Thyroid gland (tissue), 4 donors: ENCODE measurements at places on chromosomes 7 and 10. TPM values are rescaled to one million over a fixed set of nuclear protein-coding genes. Genes with fewer than 3 reads are reported as not detected.

Gene ASB4
- total RNA-seq: not detected

Gene OR2A5
- not detected for total RNA-seq

DNA sequence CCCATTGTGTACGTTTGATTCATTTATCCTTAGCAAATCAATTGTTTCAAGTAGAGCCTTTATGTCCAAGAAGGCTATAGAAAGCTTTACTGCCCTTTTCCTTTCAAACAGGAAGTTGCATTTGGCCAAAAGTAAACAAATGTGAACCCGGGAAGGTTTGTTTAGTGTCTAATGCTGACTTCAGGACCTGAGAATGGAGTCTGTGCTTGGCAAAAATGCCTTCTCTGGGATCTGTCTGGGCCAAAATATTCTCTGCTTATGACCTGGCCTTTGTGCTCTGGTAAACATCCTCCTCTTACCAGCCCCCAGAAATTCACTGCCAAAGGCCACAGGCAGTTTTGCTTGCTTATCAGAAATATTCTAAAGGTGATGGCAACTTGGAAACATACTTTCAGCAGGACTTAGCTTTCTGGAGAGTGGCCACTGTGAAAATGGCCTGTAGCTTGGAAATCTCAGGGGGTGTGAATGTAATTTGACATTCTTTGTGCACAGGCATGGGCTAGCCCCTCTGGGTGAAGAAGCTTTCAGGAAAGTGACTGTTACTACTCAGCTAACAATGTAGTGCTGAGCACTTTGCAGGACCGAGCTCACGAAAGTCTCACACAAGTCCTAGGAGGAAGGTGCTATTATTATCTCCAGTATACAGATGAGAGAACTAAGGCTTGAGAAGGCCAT lies 199.5 kb downstream of the PTEN start:
- H3K4me3 ChIP-seq: no peak overlapping the region
- peak overlapping the region; percentile 86 for H3K27ac ChIP-seq
- peaks cover 27% of the 10 kb centered on the region for H3K4me1 ChIP-seq
- no peak for DNase-seq
- H3K27me3 ChIP-seq: no peaks in the 10 kb centered on the region

GRCh38 chr7:157193274-157193673 lies 54.5 kb downstream of the UBE3C start:
- DNase-seq: no peak
- peaks cover 4% of the 10 kb centered on the region for H3K36me3 ChIP-seq
- no peak overlapping the region for H3K27ac ChIP-seq
- H3K27me3 ChIP-seq: no peaks in the 10 kb centered on the region
- H3K4me1 ChIP-seq: no peaks in the 10 kb centered on the region
- no peak overlapping the region for H3K4me3 ChIP-seq

DNA sequence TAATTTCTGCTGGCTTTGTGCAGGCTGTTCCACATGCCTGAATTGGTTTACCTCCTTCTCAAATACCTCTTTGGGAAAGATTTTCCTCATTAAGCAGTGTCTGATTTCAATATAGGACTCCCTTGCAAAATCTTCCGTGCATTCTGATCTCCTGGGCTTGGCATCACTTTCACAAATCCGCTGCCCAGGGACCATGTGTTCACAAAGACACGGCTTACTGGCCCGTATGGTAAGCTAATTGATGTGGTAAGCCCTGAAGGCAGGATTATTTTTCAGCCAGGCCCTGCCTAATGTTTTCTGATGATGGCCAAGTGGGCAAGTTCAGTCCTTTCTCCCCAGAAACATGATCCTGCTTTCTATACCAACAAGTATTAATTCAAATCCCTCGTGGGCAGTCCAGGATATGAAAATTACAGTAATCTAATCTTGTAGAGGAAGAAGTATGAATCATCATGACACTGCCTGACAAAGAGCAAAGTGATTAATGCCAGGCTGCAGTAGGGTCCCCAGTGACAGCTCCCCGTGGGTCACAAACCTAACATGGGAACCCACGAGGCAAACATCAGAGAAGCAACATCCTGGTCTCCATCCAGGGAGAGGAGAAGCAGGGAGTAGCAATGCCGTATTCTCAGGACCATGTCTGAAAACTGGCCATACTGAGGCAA lies 11.6 kb upstream of the SVIL start:
- H3K27me3 ChIP-seq: no peaks in the 10 kb centered on the region
- DNase-seq: peak; percentile 36
- peak overlapping the region; percentile 0 for H3K27ac ChIP-seq
- peaks cover 55% of the 10 kb centered on the region for H3K4me1 ChIP-seq

Gene FBXL13
- total RNA-seq: 4.5 TPM

- H3K36me3 ChIP-seq: no peaks in the 10 kb centered on the region
- peak; percentile 48 for DNase-seq
- no peaks in the 10 kb centered on the region for H3K27me3 ChIP-seq
- no peak overlapping the region for H3K4me3 ChIP-seq
- peaks cover 99% of the 10 kb centered on the region for H3K4me1 ChIP-seq
These were observed 14.9 kb downstream of the CREB3L2 start for GRCh38 chr7:137987018-137987349.

DNA sequence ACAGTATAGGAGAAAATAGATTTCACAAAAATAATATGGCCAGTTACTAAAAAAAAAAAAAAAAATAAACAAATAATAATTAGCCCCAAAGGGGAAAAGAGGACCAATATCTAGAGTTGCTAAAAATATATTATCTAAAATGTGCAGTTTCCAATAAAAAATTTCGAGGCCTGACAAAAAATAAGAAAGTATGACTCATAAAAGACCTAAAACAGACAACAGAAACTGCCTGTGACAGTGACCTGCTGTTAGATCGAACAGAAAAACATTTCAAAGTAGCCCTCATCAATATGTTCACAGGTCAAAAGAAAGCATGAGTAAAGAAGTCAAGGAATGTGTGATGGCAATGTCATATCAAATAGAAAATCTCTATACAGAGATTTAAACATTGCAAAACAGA lies 11.8 kb upstream of the TSPAN12 start:
- peaks cover 30% of the 10 kb centered on the region for H3K4me1 ChIP-seq
- no peak for DNase-seq
- no peaks in the 10 kb centered on the region for H3K36me3 ChIP-seq
- no peak overlapping the region for H3K4me3 ChIP-seq
- no peaks in the 10 kb centered on the region for H3K27me3 ChIP-seq

- H3K4me3 ChIP-seq: no peak overlapping the region
- no peaks in the 10 kb centered on the region for H3K36me3 ChIP-seq
- no peak overlapping the region for H3K27ac ChIP-seq
- no peak for DNase-seq
These were observed 34.9 kb upstream of the INPP5A start for GRCh38 chr10:132502544-132503300.

Gene SHTN1
- 103 TPM for total RNA-seq

DNA sequence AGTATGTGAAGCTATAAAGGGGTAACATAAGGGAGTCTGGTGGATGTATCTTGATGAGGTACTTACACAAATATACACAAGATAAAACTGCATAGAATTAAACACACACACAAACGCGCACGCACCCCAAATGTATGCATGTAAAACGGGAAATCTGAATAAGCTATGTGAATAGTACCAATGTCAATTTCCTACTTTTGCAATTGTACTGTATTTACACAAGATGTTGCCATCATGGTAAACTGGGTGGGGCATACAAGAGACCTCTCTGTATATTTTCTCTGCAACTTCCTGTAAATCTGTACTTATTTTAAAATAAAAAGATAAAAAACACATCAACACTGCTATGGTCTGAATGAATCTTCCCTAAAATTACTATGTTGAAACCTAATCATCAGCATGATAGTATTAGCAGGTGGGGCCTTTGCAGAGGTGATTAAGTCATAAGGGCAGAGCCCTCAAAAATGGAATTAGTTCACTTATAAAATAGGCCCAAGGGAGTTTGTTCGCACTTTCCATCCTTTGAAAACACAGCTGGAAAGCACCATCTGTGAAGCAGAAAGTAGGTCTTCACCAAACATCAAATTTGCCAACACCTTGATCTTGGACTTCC lies 30.1 kb downstream of the TPK1 start:
- no peak overlapping the region for H3K27ac ChIP-seq
- no peak for DNase-seq
- no peaks in the 10 kb centered on the region for H3K27me3 ChIP-seq

DNA sequence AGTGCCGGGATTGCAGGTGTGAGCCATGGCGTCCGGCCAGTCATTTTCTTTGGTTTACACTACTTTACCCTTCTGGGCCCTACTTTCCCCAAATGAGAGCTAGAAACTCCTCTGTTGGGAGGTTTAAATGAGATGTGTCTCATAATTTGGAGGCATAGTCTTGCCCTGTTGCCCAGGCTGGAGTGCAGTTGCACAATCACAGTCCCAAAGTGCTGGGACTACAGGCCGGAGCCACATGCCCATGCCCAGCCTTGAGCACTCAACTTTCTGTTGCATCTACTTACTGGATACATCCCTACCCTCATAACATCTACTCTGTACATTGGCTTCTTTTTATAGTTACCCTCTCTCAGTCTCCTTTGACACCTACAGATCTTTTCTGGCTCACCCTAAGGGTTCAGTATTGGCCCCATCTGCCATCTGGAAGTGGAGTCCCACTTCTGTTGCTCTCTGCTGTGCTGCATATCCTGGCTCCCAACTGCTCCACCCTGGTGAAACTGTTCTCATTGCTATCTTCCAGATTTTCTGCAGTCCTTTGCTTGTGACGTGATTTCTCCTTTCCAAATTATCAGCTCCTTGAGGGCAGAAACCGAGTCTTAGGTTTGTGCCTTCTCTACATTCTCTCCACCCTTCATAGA lies 8.4 kb downstream of the EIF4H start:
- no peaks in the 10 kb centered on the region for H3K27me3 ChIP-seq
- no peak overlapping the region for H3K4me3 ChIP-seq
- no peaks in the 10 kb centered on the region for H3K36me3 ChIP-seq
- H3K27ac ChIP-seq: peak overlapping the region; percentile 17

Gene ASB10
- not detected for total RNA-seq

DNA sequence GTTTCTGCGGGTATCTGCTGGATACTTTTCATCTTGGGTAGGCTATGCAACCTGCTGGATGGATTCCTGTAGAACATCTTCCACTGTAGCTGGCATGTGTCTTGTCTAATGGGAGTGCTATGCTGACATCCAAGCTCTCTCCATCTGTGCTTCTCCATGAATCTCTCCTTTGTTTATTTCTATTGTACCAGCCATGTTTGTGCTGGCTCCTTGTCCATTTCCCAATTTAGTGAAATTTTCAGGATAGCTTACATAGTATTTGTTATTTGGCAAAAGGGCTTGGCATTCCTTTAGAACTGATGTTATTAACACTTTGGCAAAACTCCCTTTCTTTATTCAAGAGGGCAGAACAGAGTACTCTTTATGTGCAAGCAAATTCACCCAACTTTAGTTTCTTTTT lies 198.0 kb downstream of the CSTF2T start:
- no peaks in the 10 kb centered on the region for H3K36me3 ChIP-seq
- peaks cover 5% of the 10 kb centered on the region for H3K4me1 ChIP-seq
- no peaks in the 10 kb centered on the region for H3K27me3 ChIP-seq
- H3K4me3 ChIP-seq: no peak overlapping the region

DNA sequence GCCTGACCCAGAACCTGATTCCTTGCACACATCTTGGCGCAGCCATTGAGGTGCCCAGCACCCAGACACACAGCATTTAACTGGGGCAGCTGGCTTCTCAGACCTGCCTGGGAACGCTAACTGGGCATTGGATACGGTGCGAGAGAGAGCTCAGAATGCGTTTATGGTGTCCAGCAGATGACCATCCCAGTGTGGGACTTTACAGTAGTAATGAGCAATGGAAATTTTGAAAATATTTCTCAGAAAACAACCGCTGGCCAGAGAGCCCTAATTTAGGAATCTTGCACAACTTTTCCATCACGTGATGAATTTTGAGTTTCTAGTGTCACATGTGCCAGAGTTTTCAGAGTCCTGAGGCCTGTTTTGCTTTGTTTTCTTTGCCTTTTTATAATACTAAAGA lies 78.2 kb upstream of the SEC61G start:
- H3K27me3 ChIP-seq: no peaks in the 10 kb centered on the region
- DNase-seq: no peak
- peaks cover 10% of the 10 kb centered on the region for H3K4me1 ChIP-seq
- no peak overlapping the region for H3K4me3 ChIP-seq

Gene KBTBD2
- 36.7 TPM for total RNA-seq

GRCh38 chr7:11436316-11436715 lies 395.7 kb downstream of the THSD7A start:
- H3K4me1 ChIP-seq: no peaks in the 10 kb centered on the region
- no peak overlapping the region for H3K4me3 ChIP-seq
- no peak for DNase-seq

DNA sequence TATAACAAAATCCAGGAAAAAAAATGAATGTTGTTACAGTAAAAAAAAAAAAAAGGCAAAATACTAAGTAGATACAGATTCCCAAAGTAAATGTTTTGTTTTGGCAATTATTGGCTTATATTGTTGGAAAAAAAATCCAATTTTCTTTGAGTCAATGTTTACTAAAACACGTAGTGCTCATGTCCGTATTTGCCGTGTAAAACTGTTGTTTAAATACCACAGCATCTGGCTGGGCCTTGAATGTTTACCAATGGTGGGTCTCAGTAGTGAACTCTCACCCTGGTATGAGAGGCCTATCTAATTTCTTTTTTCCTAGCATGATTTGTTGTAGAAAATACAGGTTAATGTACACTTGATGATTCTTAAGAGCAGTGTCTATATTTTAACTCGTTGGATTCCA lies 41.4 kb upstream of the SLC26A5 start:
- H3K27ac ChIP-seq: no peak overlapping the region
- H3K4me3 ChIP-seq: no peak overlapping the region
- H3K36me3 ChIP-seq: no peaks in the 10 kb centered on the region
- no peaks in the 10 kb centered on the region for H3K27me3 ChIP-seq
